GM06990 (cell line): ENCODE measurements at places on chromosomes 3 and 15.

GRCh38 chr15:45759936-45760335, 125.1 kb downstream of the SQOR start:
- DNase-seq, result no peak

DNA sequence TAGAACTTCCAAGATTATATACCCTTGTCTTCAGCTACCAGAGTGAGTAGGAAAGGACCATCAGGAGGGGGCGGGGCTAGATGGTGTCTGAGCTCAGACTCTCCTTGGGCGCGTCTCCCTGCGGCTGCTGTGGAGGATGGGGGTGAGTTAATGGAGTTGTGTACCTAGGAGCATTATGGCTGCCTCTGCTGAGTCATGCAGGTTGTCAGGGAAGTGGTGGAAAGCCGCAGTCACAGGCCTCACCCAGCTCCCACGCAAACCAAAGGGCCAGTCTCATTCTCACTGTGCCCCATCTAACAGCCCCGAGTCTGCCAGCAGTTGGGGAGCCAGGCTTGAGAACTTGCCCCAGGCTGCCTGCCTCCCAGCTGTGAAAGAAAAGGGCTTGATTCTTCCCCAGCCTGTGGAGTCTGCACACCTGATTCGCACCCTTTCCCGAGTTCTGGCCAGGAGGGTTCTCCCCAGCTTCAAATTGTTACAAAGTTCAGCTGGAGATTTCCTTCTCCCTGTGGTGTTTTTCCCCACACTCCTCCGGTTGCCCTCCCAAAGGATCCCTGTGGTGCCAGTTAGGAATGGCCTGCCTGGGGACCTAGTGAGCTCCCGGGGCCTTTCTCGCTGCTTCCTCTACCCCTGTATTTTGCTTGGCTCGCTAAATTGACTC, 143.3 kb downstream of the HCN4 start:
- no peak for DNase-seq

DNA sequence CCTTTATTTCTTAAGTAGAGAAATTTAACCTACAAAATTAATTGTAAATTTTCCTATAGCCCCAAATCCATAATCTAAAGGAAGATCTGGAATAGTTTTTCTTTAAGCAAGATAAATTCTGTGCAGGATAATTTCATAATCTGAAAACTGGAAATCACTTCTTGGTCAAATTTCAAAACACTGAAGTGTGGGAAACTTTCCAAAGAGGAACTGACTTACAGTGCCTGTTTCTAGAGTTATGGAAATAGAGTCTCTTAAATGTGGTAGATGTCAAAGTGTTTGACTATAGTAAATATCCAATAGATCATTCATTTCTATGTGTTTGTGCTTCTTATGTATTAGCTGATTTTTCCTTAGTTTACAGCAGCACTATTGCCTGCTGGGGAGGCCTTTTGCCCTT, 1.6 kb upstream of the P2RY13 start:
- DNase-seq, result no peak

DNA sequence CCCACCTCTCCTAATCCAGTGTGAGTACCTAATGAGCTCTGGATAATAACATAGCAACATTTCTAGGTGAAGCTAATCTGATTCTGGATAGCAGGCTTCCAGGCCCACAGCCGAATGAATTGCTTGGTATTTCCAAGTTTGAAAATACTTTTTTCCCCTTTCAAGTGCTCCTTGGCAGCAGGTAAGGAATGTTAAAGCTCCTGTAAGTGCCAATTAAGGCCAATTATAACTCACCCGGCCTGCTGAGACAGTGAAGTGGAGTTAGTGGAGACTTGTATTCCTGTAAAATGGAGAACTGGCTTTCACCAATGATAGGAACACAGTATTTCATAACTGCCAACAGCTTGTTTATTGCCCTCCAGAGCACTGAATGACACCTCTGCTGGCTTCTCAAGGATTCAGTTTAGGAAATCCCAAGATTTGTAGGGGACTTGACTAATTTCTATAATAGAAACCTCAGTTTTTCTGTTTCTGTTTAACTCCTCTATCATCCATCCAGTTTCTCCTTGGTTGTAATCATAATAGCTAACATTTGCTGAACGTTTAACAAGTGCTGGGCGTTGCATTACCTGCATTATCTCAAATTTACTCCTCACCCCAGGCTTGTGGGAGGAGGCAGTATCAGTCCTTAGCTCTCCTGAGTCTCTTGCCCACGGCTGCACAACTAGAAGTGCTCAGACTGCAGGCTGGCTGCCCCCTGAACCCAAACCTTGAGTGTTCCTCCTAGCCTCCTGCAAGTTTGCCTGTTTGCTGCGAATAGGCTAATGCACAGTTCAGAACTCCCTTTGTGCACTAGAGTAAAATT, 52.7 kb upstream of the SCAANT1 start:
- DNase-seq, result no peak

DNA sequence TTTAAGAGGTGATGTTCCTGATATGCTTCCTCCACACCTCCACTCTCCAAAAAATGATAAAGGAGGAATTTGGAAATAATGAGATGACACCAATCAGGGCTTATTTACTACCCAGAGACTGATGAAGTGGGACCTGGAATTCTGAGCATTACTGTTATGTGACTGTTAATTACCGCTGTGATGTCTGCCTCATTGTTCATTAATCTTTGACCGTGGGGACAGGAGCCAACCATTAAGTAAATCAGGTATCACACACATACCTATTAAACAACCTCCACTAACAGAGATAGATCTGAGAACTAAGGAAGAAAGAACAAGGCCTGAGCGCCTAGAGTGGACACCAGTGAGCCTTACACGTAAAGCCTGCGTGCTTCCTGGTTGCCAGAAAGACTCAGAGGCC, 37.7 kb downstream of the ABHD5 start:
- no peak for DNase-seq

GRCh38 chr3:46335541-46335940, 18.4 kb upstream of the CCR2 start:
- DNase-seq, result no peak

DNA sequence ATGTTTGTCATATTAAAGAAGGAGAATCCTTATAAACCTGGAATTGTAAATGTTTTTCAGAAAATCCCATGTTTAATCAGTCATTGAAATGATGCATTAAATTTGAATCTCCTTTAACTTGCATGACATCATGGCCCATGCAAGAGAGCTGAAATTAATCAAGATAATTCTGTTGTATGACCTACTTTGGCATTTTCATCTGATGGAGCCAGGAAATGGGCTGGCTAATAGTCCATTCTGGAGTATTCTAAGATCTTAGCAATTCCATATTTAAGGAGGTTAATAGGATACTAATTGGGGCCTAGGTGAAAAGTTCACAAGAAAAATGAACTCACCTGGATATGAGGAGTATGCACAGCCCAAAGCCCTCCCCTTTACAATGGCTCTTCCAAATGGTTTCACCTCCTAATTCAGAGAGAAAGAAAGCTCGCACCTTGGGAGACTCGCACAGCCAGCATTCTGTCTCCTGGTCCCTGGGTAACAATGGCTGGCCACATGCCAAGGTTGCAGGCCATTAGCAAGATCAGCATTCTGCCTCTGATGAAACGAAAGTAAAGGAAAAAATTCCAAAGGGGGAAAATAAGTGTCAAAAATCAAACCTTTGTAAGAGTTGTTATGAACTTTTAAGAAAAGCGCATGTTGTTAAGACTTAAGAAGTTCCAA, 786.4 kb downstream of the MCTP2 start:
- DNase-seq, result no peak

DNA sequence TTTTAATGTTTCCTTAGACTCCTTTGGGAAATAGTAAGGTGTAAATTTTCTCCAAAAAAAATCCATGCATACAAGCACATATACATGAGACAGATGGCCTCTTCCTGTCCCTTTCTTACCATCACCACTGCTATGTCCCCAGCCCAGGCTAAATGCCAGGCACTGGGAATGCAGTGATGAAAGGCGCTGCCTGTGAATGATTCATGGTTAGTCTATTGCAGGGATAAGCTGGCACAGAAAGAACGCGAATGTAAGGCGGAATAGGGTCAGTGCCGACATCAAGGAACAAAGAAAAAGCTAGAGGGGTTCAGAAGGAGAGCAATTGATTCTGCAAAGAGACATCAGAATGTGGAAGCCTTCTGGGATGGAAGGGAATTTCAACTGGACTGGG, 36.2 kb upstream of the CFAP161 start:
- no peak for DNase-seq
